ENCODE measurements at places on chromosomes 12 and 14. TPM values are rescaled to one million over a fixed set of nuclear protein-coding genes. Genes with fewer than 3 reads are reported as not detected.

The ADAM21 gene
- total RNA-seq: 0.86 TPM

The PTPRR gene
- 0.18 TPM for total RNA-seq

The TSFM gene
- 42.9 TPM for total RNA-seq

The B4GALNT1 gene
- 8.4 TPM for total RNA-seq

The PITPNM2 gene
- total RNA-seq: 2.9 TPM

The CLEC4D gene
- not detected for total RNA-seq

The FKBP4 gene
- total RNA-seq: 41.8 TPM

The TPPP2 gene
- total RNA-seq: not detected

The PAH gene
- total RNA-seq: not detected

The FGF6 gene
- not detected for total RNA-seq

The PTCSC3 gene
- not detected for total RNA-seq

The ADAM20 gene
- not detected for total RNA-seq

The ARHGEF40 gene
- total RNA-seq: 20.9 TPM

The RPGRIP1 gene
- not detected for total RNA-seq

The ANKRD33 gene
- not detected for total RNA-seq

The PTGDR gene
- total RNA-seq: not detected

The NRL gene
- 0.29 TPM for total RNA-seq

The GAS2L3 gene
- total RNA-seq: 25.5 TPM

The PHETA1 gene
- 13.3 TPM for total RNA-seq

The CFAP54 gene
- 2.6 TPM for total RNA-seq

The UNC79 gene
- not detected for total RNA-seq

The EPYC gene
- total RNA-seq: not detected

The VIPAS39 gene
- 41.3 TPM for total RNA-seq

The CAPZA3 gene
- total RNA-seq: not detected
